ENCODE measurements at places on chromosomes 12 and 14.

GRCh38 chr14:102736956-102737355, 40.3 kb upstream of the TRAF3 start:
- no peak for DNase-seq

DNA sequence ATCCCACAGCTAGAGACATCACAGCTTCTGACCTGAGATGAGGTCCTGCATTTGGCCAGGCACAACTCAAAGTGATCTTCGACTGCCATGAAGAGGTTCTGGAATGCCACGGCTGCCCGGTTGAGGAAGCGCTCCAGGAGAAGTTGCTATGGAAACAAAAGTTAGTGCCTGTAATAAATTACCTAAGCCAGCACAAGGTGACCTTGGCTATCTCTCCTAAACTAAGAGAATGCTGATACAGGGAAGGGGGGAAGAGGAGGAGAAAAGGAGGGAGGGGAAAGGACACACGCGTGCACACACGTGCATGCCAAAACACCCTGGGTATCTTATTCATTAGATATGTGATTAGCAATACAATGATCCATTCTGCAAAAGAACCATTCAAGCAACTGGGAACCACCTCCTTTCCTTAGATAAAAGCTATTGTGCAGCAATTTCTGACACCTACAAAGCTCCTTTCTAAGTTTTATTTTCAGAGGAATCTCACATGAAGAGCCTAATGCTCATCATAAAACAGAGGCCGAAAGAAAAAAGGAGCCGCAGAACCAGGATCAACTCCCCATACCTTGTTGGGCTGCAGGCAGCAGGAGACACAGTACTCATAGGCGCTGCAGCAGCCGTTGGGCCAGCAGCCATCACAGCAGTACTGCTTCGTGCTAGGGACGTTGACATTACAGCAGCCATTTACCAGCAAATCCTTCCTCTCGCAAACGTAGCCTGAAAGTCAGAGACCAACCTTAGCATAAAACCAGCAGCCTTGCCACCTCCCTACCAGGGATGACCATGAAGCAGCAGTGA, 17.9 kb downstream of the SPRING1 start:
- no peak for DNase-seq

GRCh38 chr14:101034986-101035385, 131.5 kb upstream of the RTL1 start:
- no peak for DNase-seq

GRCh38 chr12:103279444-103279843, 216.3 kb downstream of the C12orf42 start:
- DNase-seq: no peak

- no peak for DNase-seq
Measured at GRCh38 chr14:74249433-74250375, 10.5 kb downstream of the VSX2 start.

- no peak for DNase-seq
Measured at GRCh38 chr14:89921346-89921745, 33.2 kb downstream of the EFCAB11 start.

DNA sequence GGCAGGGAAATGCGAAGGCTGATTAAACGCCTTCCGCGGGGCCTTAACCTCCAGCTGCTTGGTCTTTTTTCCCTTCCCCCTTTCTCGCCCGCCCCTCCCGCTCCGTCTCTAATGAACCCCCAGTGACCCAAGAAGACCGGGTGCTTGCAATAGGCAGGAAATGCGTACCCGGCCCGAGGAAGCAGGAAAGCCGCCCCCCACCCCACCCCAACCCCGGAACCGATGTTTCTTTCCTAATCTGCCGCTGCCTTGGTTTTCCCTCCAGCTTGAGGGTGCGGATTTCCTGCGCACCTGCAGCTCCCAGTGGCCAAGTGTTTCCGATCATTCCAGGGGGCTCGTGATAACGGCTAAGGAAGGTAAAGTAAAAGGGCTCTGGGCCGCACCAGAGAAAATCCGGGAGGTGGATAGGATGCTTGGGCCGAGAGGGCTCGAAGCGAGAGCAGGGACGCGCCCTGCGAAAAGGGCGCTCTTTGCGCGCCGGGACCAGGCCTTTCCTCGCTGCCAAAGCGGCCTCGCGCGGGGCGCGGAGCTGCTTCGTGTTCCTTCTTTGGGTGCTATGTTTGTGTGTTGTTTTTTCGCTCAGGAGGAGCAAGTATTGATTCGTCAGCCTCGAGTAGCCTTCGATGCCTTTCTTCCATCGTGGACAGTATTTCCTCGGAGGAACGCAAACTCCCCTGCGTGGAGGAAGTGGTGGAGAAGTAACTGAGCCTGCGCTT, 983 bp downstream of the MYF6 start:
- DNase-seq: no peak

DNA sequence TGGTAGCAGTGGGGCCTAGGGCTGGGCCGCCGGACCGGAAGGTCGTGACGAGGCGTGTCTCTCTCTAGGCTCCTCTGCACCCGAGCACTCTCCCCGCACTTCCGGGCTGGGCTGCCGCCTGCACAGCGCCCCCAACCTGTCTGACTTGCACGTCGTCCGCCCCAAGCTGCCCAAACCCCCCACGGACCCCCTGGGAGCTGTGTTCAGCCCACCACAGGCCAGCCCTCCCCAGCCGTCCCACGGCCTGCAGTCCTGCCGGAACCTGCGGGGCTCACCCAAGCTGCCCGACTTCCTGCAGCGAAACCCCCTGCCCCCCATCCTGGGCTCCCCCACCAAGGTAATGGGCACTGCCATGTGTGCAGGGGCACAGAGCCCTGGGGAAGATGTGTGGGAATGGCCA, 13.3 kb upstream of the PUS1 start:
- no peak for DNase-seq

DNA sequence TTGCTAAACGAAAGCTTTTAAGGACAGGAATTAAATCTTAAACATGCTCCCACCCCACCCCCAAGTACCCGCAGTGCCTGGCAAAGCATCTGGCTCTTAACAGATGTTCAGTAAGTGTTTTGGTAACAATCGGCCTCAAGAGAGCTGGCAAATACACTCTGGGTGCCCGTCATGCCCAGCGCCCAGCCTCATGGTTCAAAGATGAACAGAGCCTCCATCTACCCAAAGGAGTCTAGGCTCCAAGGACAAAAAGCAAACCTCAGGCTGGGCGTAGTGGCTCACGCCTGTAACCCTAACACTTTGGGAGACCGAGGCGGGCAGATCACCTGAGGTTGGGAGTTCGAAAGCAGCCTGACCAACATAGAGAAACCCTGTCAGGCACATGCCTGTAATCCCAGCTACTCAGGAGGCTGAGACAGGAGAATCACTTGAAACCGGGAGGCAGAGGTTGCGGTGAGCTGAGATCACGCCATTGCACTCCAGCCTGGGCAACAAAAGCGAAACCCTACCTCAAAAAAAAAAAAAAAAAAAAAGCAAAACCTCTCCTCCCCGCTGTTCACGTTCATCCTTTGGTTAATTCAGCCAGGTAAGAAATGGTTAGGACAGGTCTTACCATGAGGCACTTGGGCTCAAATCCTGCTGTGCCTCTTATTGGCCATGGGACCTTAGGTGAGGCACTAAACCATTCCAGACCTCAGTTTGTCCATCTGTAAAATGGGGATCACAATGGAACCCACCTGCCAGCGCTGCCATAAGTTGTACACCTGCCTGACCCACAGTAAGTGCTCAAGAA, 151.3 kb downstream of the BCL11B start:
- DNase-seq: no peak

DNA sequence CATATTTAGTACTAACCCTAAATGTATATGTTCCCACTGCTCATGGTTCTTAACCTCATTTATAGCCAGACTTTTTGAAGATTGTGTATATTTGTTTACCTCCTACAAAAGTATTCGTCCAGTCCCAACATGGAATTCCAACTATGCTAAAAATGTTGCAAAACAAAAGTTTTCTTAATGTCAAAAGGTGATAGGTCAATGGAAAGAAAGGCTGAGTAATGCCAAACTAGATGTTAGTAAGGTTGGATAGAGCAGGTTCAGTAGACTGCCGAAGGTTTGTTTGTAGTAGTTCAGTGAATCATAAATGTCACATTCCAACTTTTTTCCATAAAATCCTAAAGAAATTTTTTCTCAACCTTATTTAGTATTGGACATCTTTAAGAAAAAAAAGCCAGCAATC, 874.5 kb downstream of the FLRT2 start:
- DNase-seq: no peak

- DNase-seq: no peak
Measured at GRCh38 chr12:24505366-24506015, 443.4 kb downstream of the BCAT1 start.

- DNase-seq: peak; percentile 2
Measured at GRCh38 chr12:63150713-63151622, at the start of gene AVPR1A. TSS of gene AVPR1A (minus strand) at chr12:63151201. CDS start at chr12:63150836, 365 bp downstream.

GRCh38 chr12:118330421-118331018, 42.2 kb downstream of the TAOK3 start:
- peak; percentile 28 for DNase-seq

DNA sequence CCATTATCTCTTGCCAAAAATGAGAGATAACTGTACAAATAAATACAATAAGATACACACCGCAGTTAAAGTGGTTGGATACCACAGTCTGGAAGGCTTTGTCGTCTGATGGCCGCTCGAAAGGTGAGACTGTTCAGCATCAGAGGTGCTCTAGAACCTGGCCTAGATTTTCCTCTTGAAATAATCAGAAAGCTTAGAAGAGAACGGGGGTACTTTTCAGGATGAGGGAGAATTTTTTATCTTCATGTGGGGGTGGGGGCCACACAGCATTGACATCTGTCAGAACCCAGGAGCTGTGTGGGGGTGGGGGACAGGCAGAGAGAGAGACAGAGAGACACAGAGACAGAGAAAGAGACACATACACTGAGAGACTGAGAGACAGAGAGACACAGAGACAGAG, 90.5 kb downstream of the GALNT9 start:
- DNase-seq: no peak

DNA sequence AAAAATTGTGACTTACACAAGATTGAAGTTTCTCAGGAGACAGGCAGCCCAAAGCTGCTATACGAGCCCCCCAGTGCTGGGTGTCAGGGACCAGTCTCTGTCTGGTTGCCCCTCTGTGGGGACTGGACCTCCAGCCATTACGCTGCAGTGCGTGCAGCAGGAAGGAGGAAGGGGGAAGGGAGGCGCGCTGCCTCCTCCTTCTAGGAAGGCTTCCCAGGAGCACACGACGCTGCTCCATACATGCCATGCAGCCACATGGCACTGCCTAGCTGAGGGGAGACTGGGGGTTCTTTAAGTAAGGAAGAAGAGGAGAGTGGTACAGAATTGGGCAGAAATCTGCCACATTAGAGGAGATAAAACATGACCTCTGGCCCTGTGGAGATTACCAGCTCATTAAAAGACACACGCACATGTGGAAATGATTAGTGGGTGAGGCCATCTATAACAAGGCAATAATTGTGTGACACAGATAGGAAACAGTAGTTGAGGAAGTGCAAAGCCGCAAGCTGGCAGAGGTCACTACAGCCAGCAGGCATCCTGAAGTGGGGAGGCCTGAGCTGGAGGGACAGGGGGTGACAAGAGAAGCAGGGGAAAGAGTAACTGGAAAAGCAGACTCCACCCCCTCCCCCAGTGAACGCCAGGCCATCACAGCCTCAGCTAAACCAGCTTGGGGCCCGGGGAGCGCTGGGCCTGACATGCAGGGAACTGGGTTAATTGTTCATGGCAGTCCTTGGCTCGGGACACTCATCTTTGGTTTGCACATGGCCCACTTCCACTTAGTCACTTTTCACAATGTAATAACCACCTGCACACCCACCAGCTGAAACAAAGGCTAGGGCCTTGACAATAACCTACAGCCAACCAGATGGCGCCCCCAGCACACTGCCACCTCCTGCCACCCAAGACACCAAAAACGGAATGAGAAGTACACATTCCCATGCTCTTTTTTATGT, 39.6 kb downstream of the CCDC88C start:
- no peak for DNase-seq

DNA sequence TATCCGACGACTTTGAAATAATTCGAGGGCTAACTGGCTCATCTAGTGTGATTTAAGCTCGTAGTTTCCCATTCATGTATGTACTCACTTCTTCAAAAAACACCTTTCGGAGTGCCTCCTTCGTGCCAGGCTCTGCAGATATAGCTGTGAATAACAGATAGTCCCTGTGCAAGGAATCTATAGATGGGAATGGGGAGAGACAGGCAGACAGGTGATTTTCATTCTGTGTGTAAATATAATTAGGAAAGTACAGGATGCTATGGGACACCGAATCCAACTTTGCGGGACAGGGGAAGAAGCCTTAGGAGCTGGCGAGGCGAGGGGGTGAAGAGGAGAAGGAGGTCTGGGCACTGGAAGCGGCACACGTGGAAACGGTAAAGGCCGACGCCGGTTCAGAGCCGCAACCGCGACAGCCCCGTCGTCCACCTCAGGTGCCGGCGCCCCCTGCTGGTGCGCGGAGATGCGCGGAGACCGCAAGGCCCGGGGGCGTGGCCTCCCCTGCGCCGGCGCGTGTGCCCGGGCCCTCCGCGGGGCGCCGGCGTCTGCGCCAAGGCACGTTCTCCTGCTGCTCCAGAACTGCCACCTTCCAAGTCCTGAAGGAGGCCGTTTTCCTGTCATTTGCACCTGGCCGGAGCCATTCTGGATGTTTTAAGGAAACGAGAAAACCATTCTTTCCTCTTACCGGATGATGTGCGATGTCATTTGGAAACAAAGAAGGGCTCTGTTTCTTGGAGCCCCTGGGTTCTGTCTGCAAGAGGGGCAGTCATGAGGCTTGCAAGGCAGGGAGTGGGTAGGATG, 18.0 kb upstream of the CACNA1C start:
- peak; percentile 90 for DNase-seq

- DNase-seq: no peak
Measured at GRCh38 chr12:124566997-124567672, at the start of gene NCOR2. TSS of gene NCOR2 (minus strand) at chr12:124567612. CDS start at chr12:124495251, 72,361 bp downstream.

- peak; percentile 43 for DNase-seq
Measured at GRCh38 chr12:111503116-111503515, 96.0 kb downstream of the ATXN2 start.

DNA sequence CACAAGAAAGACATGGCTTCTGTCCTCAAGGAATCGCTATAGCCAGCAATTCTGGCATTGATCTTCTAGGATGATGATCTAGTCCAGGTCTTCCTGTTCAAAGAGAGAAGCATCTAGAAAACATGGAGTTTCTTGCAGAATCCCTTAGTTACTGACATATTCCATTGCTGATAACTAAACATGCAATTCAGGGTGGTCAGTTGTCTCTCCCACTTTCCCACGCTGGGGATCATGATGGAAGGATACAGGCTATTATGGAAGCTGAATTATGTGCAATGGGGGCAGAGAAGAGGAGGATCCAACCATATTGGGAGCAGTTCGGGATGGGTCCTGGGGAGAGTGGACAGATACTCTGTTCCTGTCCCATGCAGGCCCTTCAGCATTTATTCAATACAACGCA, 9.8 kb upstream of the RPH3A start:
- DNase-seq: no peak

DNA sequence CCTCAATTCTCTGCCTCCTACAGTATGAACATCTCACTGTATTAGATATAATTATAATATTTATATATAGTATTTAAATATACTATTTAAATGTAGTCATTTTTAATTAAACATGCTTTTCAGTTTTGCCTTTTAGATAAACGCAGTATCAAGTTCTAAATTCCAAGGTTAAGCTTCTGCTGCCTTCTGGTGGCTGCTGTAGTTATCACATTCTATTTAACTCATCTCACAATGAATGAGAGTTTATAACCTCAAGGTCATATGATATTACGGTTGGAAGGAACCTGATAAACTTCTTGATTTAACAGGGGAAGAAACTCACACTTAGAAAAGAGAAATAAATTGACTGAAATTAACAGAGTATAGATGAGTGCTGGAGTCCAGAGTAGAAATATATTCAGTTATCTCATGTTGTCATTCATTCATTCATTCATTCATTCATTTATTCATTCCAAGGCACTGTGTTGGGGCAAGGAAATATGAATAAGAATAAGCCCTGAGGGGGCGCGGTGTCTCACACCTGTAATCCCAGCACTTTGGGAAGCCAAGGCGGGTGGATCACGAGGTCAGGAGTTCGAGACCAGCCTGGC, 31.9 kb downstream of the GUCY2C start:
- DNase-seq: peak; percentile 57

Measured in Ammon's horn (tissue), 1 donor.